Peyer's patch (tissue), 4 donors: ENCODE measurements at places on chromosomes 11 and 22.

DNA sequence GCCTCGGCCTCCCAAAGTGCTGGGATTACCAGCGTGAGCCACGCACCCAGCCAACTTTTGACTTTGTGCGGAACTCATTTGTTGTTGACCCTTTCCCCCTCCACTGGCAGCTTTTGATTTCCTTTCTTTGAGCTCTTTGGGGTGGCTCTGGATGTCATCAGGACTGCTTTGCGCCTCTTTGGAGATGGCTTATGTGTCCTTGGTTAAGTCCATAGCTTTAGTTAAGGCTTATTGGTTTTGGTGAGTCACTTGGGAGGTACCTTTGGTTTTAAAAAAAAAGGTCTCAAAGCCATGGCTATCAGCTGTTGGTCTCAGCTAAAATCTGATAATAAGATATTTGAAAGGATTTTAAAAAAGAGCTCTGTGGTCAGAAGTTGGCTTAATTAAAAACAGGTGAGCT is 5.1 kb upstream of the ARSA start:
- no peaks in the 10 kb centered on the region for H3K36me3 ChIP-seq
- no peak for DNase-seq
- H3K4me1 ChIP-seq: peaks cover 8% of the 10 kb centered on the region
- no peak overlapping the region for H3K4me3 ChIP-seq

GRCh38 chr11:96481204-96481603 is 91.4 kb downstream of the JRKL start:
- no peaks in the 10 kb centered on the region for H3K36me3 ChIP-seq
- no peaks in the 10 kb centered on the region for H3K27me3 ChIP-seq
- DNase-seq: no peak
- H3K27ac ChIP-seq: no peak overlapping the region
- no peaks in the 10 kb centered on the region for H3K4me1 ChIP-seq

DNA sequence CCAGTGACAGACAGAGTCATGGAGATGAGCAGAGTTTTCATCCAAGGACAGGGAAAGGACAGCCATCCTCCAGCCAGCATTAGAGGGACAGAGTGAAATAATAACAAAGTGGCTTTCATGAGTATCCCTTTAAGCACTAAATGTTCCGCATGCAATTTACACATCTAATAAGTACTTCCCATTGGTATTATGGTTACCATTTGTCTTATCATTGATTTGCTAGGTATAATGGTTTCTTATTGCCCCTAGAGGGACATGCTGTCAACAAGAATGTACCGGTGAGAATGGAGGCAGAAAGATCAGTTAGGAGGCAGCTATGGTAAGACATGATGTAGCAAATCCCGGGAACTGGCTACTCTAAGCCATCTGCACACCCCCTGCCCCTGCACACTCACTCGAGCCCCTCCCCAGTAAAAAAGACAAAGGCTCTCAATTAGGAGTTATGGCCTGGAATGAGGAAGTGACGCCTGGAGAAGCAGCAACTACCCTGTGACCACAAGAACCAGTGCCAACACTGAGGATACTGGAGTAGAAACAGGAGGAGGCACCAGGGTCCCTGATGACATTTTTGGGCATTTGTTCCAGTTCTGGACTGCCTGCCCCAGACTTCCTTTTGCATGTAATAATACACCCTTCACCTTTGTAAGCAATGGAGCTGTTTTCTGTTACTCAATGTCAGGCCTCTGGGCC is 30.2 kb upstream of the HMGXB4 start:
- no peaks in the 10 kb centered on the region for H3K36me3 ChIP-seq
- no peaks in the 10 kb centered on the region for H3K27me3 ChIP-seq
- H3K4me3 ChIP-seq: no peak overlapping the region
- H3K4me1 ChIP-seq: peaks cover 4% of the 10 kb centered on the region

DNA sequence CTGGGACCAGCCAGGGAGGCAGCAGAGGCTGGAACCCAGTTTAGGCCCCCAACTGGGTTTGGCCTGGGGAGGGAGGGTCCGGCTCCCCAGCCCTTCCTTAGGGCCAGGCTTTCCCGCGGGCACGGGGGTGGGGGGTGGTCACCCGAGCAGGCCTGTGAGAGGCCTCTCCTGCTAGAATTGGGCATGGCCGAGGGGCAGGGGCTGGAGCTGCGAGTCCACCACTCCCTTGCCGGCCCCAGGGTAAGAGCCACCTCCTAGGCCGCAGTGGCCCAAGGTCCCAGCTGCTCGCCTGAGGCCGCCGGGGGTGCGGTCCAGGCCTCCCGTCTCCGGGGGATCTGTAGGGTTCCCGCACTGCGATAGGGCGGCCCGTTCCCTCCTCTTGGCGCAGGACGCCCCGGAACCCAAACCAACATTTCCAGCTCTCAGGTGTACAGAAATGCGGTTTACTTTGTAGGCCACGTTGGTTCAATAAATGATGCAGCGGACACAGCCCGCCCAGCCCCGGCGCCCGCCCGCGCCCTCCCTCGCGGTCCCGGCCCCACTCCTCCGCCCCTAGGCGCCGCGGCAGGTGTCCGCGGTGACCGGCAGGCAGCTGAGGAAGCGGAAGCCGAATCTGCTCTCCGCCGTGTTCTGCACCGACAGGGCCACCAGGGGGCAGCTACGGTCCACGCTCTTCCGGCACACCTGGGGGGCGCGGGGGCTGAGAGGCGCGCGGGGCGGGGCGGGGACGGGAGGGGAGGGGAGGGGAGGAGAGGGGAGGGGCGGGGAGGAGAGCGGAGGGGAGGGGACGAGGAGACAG is 5.9 kb downstream of the LMNTD2 start:
- DNase-seq: peak; percentile 74
- H3K27ac ChIP-seq: no peak overlapping the region
- H3K27me3 ChIP-seq: peaks cover 9% of the 10 kb centered on the region
- H3K4me3 ChIP-seq: peak overlapping the region; percentile 50
- H3K36me3 ChIP-seq: no peaks in the 10 kb centered on the region
- H3K4me1 ChIP-seq: peaks cover 26% of the 10 kb centered on the region

GRCh38 chr11:120801801-120802689 is 221.9 kb upstream of the TBCEL start:
- H3K4me3 ChIP-seq: no peak overlapping the region
- H3K36me3 ChIP-seq: no peaks in the 10 kb centered on the region
- peak; percentile 61 for DNase-seq
- H3K27ac ChIP-seq: no peak overlapping the region
- no peaks in the 10 kb centered on the region for H3K27me3 ChIP-seq

GRCh38 chr11:80593648-80594374 is 1153.0 kb upstream of the TENM4 start:
- H3K36me3 ChIP-seq: no peaks in the 10 kb centered on the region
- peaks cover 9% of the 10 kb centered on the region for H3K4me1 ChIP-seq
- H3K4me3 ChIP-seq: no peak overlapping the region
- no peak overlapping the region for H3K27ac ChIP-seq
- H3K27me3 ChIP-seq: no peaks in the 10 kb centered on the region

- DNase-seq: no peak
- no peaks in the 10 kb centered on the region for H3K4me1 ChIP-seq
- no peak overlapping the region for H3K4me3 ChIP-seq
- H3K36me3 ChIP-seq: no peaks in the 10 kb centered on the region
- no peaks in the 10 kb centered on the region for H3K27me3 ChIP-seq
Measured at GRCh38 chr11:86687185-86687778, 14.9 kb upstream of the ME3 start.

GRCh38 chr11:128335729-128336128 is 251.6 kb downstream of the ETS1 start:
- no peaks in the 10 kb centered on the region for H3K36me3 ChIP-seq
- peak overlapping the region; percentile 44 for H3K27ac ChIP-seq
- no peak for DNase-seq
- H3K4me3 ChIP-seq: no peak overlapping the region
- H3K27me3 ChIP-seq: no peaks in the 10 kb centered on the region

GRCh38 chr11:123628936-123629683 is 25.3 kb downstream of the SCN3B start:
- H3K4me3 ChIP-seq: no peak overlapping the region
- peaks cover 14% of the 10 kb centered on the region for H3K36me3 ChIP-seq
- no peaks in the 10 kb centered on the region for H3K27me3 ChIP-seq
- H3K27ac ChIP-seq: no peak overlapping the region

DNA sequence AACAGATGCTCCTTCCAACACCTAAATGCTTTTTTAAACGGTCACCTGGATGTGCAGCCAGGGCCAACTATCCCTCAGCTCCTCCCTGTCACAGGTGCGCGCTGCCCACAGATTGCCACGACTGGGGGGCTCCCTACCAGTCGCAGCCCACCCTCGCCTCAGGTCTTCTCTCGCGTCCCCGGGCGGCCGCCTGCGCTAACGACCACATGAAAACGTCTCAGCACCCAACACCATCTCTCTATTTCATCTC is 469 bp downstream of the ZBED5 start:
- H3K36me3 ChIP-seq: no peaks in the 10 kb centered on the region
- H3K27ac ChIP-seq: peak overlapping the region; percentile 88
- H3K4me3 ChIP-seq: peak overlapping the region; percentile 85
- no peaks in the 10 kb centered on the region for H3K27me3 ChIP-seq

GRCh38 chr22:23888615-23889401 is 5.4 kb upstream of the MIF start:
- no peak overlapping the region for H3K27ac ChIP-seq
- H3K4me1 ChIP-seq: peaks cover 4% of the 10 kb centered on the region
- H3K36me3 ChIP-seq: no peaks in the 10 kb centered on the region
- H3K27me3 ChIP-seq: no peaks in the 10 kb centered on the region
- DNase-seq: no peak

GRCh38 chr11:58625826-58626460 is 3.5 kb downstream of the CNTF start:
- H3K27ac ChIP-seq: no peak overlapping the region
- H3K36me3 ChIP-seq: no peaks in the 10 kb centered on the region
- H3K4me1 ChIP-seq: peaks cover 5% of the 10 kb centered on the region
- no peaks in the 10 kb centered on the region for H3K27me3 ChIP-seq
- H3K4me3 ChIP-seq: no peak overlapping the region
- no peak for DNase-seq

GRCh38 chr22:39661842-39662685 is 91.5 kb downstream of the CACNA1I start:
- H3K4me3 ChIP-seq: peak overlapping the region; percentile 37
- DNase-seq: peak; percentile 74
- H3K4me1 ChIP-seq: peaks cover 22% of the 10 kb centered on the region
- H3K36me3 ChIP-seq: no peaks in the 10 kb centered on the region
- no peaks in the 10 kb centered on the region for H3K27me3 ChIP-seq

DNA sequence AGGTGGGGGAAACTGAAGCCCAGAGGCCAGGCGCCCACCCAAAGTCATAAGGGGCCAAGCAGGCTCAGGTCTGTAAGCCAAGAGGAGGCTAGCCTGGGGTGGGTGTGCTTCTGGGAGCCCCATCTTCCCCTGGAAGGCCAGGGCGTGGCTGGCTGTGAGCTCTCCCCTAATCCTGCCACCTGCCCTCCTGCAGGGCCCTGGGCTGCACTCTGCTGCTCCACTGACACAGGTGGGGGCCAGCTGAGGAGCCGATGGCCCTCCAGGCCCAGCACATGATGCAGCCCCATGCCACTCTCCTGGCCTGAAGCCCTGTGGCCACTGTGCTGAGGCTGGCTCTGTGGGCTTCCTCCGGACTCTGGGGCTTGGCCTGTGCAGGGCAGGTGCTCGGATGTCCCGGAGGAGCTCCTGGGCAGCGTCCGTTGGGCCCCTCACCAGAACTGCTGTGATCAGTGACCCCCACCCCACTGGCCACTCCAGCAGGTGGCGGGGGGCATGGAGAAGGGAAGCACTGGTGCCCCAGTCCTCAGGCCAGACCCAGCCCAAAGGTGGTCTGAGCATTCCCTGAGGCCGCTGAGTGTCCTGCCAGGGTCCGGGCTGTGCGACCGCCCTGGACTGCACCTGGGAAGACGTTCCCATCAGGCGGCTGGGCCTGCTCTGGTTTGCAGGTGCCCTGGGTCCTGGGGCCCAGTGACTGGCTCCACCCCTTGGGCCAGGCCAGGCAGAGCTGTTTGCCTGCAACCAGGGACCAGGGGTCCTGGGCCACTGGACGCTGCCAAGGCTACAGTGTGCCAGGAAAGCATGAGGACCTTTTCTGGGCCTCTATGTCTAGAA is 8.5 kb downstream of the PIM3 start:
- DNase-seq: peak; percentile 52
- H3K4me1 ChIP-seq: peaks cover 40% of the 10 kb centered on the region
- H3K4me3 ChIP-seq: no peak overlapping the region
- no peaks in the 10 kb centered on the region for H3K27me3 ChIP-seq
- H3K27ac ChIP-seq: peak overlapping the region; percentile 95
- H3K36me3 ChIP-seq: no peaks in the 10 kb centered on the region

DNA sequence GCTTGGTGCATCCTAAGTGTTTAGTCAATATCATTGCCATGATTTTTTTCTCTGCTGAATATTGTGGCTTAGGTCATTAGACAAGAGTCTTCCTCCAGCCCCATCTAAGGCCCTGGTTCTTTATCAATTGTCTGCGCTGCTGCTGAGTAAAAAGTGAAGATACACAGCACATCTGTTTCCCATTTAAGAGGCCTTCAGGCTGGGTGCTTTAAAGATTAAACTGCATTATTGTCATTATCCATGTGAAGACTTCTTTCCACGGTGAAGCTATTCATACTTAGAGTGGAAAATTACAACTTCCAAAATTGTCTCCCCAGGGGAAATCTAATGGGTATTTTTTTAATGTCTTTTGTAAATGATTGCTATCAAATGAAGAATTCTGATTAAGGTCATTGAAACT is 719.8 kb upstream of the LRRC4C start:
- no peaks in the 10 kb centered on the region for H3K27me3 ChIP-seq
- H3K4me1 ChIP-seq: no peaks in the 10 kb centered on the region
- H3K27ac ChIP-seq: no peak overlapping the region
- no peaks in the 10 kb centered on the region for H3K36me3 ChIP-seq
- H3K4me3 ChIP-seq: no peak overlapping the region

GRCh38 chr22:35551549-35552177 is 11.0 kb downstream of the RASD2 start:
- no peak for DNase-seq
- no peaks in the 10 kb centered on the region for H3K27me3 ChIP-seq
- no peak overlapping the region for H3K4me3 ChIP-seq
- no peaks in the 10 kb centered on the region for H3K36me3 ChIP-seq
